Lower leg skin (tissue), 4 donors: ENCODE measurements at places on chromosomes 5 and 9. TPM values are rescaled to one million over a fixed set of nuclear protein-coding genes. Genes with fewer than 3 reads are reported as not detected.

- DNase-seq: no peak
Observed at GRCh38 chr5:127941646-127942045, 141.9 kb upstream of the SLC12A2 start.

GRCh38 chr5:74274326-74274725 is 366.2 kb downstream of the ENC1 start:
- no peak for DNase-seq

DNA sequence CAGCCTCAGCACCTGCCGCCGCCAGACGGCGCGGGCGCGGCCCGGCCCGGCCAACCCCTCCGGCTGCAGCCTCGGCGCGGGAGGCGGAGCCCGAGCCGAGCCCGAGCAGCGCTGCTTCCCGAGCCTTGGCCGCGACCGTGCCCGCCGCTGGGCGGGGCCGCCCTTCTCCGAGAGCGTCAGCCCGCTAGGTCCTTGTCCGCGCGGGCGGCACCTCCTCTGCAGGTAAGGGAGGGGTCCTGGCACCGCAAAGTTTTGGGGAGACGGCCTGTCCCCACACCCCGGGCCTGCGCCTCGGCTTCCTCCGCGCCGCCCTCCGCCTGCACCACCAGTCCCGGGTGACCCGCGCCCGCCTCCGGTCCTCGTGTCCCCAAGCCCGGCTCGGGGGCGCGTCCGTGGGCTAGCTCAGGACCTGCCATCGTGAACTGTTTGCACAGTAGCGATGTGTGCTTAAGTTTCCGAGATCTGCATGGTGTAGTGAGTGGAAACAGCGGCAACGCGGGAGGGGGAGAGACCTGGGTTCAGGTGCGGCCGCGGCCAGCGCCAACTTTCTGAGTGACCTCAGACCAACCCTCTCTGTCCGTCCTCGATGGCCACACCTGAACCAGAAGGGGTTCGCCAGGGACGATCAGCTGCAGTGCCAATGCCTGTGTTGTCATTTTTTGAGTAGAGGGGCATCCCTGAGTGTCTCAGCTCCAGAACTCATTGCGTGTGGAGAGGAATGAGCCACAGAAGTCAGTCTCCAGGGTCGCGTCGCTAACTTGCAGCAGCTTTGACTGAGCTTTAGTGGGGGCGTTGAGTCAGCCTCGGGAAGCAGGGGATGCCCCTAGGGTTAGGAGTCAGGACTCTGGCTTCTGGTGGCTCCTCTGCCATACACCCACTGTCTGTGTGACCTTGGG is at the start of gene FRMPD1:
FRMPD1 (plus strand) TSS at position 82 of the 896 bp plus-strand sequence. CDS start 41,688 bp downstream, outside the sequence.
- DNase-seq: peak; percentile 89

GRCh38 chr9:110126499-110126941 is 81.4 kb downstream of the C9orf152 start:
- no peak for DNase-seq

PRRX2 gene
- total RNA-seq: 16.3 TPM

IFNA2 gene
- total RNA-seq: not detected

OR1K1 gene
- total RNA-seq: not detected

APBA1 gene
- total RNA-seq: 12.7 TPM

LCP2 gene
- total RNA-seq: 4.6 TPM

GRCh38 chr5:131983244-131983771 is 28.1 kb downstream of the ACSL6 start:
- DNase-seq: peak; percentile 36

DNA sequence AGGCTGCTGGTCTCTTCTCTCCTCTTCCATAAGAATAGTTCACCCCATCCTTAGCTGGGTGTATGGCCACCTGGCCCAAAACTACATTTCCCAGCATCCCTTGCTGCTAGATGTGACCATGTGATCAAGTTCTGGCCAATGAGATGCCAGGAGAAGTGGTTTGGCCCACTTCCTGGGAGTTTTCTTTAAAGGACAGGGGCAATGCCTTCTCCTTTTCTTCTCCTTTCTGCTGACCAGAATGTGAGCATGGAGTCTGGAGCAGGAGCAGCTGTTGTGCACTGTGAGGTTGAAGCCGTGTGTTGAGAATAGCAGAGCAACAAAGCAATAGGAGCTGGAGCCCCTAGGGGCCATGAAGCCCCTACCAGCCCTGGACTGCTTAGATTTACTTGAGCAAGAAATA is 36.8 kb downstream of the C9orf50 start:
- peak; percentile 72 for DNase-seq
